DMS153 (cell line): ENCODE measurements at places on chromosomes 1 and 21.

DNA sequence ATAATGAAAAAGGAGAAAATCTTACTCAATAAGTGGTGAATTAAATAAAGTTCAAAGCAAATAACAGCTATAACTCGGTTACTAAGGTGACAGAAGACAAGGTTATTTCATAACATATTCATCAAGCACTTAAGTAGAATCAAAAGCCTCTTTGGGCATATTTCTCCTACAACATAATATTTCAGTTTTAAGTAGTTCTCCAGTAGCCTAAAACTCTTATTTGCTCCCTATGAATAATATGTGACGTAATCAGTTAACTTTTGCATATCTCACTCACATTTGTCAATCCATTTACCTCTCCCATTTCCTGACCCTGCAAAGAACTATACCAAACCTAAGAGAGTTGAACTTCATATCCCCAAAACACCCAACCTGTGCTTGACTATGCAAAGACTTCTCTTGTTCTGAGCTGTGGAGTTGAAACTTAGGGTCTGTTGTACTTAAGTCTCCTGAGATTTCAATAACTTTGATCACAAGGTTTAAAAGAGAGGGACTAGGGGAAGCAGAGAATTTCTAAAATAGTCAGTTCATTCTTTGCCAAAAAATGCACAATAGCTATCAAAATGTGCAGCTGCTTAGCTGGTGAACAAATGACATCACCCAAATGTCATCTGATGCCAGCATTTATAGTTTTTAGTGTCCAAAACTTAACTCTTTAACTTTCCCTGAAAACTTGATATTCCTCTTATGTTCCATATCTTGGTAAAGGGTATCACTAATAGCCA, 37.2 kb downstream of the TTLL7 start:
- DNase-seq: no peak

- peak; percentile 96 for DNase-seq
Measured at GRCh38 chr1:46517010-46517600, 27.5 kb downstream of the DMBX1 start.

DNA sequence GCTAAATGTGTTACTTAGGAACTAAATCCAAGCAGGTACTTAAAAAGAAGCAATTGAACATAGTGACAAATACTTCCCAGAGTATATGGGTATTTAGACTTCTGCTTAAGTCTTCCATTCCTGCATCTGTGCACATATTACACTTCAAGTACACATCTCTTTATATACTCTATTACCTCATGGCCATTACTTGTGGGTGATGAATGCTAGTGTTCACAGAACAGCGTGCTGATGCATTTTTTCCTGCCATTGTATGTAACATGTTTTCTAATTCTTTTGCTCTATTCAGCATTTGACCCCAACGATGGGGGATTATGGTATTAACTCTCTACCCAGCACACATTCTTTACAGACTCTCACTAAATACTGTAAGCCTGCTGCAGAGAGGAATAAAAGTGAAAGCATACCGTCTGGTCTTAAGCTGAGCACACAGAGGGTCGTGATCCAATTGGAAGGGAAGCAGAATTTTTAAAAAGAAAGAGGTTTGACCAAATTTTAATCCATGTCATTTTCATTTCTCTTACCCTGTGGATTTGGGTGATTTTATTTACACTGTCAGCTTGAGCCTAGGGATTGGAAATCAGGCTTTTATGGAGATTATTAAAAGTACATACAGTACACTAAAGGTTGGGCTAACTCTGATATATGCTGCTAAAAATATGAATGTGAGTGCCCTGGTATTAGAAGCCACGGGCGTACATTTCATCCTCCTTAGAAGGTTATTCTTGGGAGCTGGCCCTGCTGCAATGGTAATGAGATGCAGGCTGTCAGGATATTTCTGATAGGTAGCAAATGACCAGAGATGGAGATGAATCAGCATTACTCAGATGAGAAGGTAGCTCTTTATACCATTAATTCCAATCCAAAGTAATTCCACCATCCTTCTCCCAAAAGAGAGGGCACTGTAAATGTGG, 95.5 kb upstream of the PROX1 start:
- no peak for DNase-seq

DNA sequence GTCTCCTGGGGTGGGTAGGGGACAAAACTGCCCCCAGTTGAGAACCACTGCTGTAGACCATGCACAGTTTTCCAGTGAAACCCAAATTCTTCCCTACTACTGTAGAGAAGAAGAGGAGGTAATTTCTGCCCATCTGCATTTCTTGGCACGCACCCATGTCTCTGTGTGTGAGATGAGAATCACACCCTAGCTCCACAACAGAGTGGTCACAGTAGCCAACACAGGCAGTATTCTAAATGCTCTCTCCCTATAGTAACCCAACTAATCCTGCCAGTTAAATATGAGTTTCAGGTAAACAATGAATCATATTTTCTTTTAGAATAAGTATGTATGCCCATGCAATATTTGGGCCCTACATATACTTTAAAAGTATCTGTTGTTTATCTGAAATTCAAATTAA, 1.2 kb upstream of the CAPN2 start:
- peak; percentile 22 for DNase-seq

GRCh38 chr1:67883069-67883468, 49.8 kb upstream of the GNG12 start:
- no peak for DNase-seq

GRCh38 chr1:11320153-11320936, 47.3 kb downstream of the UBIAD1 start:
- DNase-seq: no peak

- DNase-seq: no peak
Measured at GRCh38 chr1:178489399-178489798, 7.4 kb downstream of the CLEC20A start.

DNA sequence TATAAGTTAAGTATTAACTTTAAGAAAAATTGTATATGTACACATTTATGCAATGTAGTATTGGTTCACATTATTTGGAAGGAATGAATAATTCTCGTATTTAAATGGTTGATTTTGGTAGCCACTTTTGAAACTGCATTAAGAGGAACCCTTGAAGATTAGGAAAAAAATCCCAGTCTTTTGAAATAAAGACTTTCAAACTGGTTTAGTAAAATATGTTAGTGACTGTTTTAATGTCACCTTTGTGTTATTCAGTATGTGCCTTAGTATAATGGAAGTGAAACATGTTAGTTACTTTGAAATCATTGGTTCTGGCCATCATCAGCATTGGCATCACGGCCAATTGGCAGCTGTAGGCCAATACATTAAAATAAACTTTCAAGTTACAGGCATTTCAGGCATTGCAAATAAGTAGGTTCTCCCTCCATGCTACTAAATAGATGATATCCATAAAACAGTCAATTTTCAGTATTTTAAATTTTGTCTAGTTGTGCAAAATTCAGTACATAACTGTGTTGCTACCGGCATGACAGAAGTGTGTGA, 4.4 kb downstream of the MIER1 start:
- DNase-seq: no peak

DNA sequence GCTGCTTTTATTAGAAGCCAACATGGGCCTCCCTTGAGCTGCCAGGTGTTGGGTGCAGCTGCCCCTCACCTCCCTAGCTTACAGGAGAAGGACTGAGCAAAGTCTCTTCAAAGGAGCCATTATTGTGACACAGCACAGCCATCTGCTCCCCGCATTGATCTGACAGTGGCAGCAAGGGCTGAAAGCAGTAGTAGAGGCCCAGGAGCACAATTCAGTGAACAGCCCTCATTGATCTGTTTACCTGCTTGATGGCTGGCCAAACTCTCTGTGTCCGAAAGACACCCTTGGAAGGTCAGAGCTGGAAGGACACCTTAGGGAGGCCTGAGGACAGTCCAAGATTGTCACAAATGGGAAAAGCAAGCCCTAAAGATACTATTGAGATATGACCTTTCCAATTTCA, 14.5 kb downstream of the HMGB4 start:
- no peak for DNase-seq

DNA sequence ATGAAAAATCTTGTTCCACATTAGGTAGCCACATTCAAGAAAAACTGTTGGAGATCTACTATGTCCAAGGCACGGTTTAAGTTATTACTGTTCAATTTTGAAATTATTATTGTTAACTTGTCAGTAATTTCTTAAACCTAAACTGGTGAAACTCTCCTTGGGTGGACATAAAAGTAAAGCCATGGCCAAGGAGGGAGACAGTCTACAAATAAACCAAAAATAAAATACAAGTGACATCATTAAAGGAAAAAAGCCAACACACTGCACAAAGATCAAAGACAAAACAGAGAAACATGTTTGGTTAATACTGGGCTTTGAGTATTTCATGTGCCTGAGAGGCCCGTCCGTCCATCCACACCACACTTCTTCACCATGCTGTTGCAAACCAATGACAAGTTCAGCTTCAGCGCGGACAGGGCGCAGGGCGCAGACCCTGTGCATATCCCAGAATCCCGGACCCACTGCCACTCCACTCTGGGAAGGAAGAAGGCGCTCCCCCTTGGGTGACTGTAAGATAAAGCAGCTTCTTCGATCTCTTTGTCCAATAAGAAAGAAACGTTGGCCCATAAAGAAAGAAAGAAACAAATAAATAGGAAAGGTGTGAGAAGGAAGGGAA, 918 bp upstream of the RASAL2 start:
- DNase-seq: no peak

DNA sequence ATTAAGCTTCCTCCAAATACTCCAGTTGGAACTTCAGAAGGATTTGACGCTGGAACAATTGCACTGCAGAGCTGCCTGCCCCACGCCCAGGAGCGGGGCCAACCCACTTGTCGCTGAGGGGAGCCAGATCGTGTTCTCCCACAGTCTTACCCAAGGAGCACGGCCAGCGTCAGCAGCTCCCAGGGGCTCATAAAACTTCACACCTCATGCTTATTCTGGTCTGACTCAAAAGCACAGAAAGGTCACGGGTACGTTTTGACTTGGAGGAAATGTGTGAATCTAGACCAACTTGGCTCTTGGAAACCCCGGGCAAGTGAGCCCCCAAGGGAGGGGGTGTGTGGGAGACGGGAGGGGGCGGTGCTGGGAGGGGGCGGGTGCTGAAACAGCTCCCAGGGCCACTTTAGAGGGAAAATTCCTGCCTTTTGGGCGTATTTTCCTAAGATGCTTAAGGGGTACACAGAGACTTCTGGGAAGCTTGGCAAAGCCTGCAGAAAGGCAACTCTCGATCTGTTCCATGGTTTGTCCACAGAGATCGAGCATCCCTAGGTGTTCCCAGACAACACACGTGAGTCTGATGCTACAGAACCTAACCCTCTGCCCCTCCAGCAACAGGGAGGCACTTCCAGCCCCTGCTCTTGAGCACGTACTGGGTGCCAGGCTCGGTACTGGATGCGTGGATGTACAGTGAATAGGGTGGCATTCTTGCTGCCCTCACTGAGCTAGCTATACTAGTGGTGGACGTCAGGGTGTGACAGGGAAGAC, 98.9 kb downstream of the DHRS3 start:
- no peak for DNase-seq

DNA sequence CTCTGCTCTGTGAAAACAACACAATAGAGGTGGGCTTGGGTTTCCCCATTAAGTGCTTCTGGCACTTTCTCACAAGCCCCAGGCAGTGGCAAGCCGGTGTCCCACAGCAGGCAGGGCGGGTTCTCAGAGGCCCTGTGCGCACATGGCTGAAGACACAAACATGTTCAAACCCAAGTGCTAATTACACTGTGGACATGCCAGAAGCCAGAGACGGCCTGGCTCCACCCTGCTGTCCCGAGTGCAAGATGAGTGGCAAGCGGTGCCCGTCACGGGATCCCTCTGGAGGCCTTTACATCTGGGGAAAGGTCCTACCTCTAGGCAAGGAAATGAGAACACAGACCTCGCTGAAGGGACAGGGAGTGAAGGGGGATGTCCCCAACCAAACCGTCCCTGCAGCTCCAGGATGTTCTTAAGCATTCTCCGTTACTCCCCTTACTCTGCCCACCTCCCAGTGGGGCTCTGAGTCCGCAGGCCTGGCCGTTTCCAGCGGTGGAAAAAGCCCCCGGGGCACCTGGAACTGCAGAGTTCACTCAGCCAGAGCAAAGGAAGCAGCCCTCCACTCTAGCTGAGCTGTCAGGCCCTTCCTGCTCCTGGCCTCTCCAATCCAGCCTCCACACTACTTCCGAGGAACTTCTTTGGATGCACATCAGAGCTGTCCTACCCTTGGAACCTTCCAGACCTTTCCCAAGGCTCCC, 57.4 kb downstream of the SLC66A1 start:
- no peak for DNase-seq

GRCh38 chr1:204447736-204448135, 36.1 kb upstream of the PPP1R15B start:
- DNase-seq: no peak

DNA sequence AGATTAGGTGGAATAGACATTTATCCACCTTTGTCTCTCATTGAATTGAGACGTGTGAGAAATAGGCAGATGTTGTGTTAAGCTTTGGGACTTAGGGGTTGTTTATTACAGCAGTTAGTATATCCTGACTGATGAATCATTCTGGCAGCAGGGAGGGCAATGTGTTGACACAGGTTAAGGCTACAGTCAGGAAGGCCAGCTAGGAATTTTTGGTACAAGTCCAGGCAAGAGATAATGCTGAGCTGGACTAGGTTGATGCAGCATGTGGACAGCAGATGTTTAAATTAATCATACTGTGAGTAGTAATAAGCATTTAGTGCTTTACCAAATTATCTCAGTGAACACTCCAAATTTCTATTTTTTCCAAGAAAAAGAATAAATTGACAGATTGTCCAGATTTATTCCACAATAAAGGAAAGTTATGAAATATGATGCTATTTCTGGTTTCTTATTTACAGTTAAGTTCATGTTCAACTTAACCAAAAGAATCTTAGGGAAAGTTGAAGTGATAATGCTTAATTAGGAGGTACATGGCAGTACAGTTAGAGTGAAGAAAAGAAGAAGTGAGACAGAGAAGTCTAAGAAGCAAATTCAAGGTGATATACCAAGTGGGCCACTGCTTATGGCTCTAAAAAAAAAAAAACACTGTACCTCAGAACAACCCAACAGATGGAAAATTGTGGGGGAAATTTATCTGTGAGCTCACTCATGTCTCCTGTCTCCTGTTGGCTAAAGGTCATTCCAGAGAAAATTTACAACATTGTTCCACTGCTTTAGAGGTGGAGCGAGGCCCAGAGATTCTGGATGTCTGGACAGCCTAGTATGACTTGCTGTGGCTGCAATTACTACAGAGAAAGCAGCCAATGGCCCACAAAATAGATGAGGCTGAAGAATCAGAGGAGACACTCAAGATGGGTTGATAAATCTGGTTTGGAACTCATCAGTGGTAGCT, 102.7 kb upstream of the C21orf91 start:
- no peak for DNase-seq

GRCh38 chr1:21543598-21543997, 34.4 kb downstream of the ALPL start:
- DNase-seq: no peak

- DNase-seq: no peak
Measured at GRCh38 chr1:223224465-223224864, 81.4 kb upstream of the TLR5 start.

- no peak for DNase-seq
Measured at GRCh38 chr1:34781844-34782391, 904 bp downstream of the GJB3 start.
